ENCODE measurements at places on chromosomes 11 and 22.

DNA sequence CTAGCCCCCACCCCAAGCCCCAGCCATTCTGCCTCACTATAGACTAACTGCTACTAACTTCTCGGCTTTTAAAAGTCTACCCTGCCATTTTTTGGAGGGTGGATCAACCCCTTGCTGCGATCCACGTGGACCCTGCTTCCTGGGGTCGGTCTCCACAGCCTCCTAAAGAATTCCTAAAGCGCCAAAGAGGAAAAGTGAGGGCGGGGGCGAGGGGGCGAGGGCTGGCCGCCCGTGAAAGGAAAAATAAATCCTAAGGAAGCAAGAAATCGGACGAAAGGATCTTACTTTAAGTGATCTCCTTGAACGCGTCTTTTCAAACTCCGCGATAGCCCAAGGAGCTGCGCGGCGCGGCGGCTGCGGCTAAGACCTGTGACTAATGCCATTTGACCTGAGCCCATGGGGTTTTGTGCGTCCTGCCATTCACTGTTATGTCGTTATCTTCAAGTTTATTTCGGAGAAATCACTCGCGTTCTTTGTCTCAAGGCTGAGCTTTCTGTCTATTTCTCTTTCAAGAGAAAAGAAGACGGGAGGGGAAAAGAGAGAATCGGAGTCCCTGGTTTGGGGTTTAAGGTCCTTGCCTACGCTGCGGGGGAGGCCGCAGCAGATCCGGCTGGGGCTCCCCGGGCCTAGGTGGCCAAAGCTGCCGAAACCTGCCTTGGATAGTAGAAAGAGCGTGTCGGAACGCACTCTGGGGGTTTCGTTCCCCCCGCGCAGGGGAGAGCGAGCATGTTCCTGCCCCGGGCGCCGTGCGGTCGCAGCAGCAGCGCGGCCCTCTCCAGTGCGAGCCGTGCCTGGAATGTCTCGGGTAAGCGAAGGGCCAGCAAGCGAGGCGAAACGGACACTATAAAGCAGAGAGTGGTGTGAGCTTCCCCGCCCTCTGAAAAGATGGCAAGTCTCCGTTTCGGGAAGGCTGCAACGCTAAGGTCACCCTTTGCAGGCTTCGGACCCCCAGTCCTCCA lies 2.8 kb upstream of the DBX1 start:
- no peak for DNase-seq

GRCh38 chr11:20707876-20708275 lies 38.5 kb downstream of the NELL1 start:
- DNase-seq: no peak

DNA sequence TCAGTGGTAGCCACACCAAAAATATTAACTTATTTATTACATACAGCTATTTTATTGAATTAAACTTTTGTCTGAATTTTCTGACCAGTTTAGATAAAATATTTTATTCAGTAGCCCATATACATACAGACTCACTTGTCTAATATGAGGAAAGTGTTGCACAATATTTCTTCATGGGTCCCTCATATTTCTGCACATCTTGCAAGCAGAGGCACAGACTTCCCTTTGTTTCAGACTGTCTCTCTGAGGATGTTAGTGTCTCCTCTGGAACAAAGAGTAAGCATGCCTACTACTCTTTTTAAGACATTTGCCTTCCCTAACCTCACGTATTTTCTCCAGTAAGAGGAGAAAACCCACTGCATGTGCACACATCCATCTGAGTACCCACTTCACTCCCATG lies 81.2 kb downstream of the OR5AK2 start:
- no peak for DNase-seq

DNA sequence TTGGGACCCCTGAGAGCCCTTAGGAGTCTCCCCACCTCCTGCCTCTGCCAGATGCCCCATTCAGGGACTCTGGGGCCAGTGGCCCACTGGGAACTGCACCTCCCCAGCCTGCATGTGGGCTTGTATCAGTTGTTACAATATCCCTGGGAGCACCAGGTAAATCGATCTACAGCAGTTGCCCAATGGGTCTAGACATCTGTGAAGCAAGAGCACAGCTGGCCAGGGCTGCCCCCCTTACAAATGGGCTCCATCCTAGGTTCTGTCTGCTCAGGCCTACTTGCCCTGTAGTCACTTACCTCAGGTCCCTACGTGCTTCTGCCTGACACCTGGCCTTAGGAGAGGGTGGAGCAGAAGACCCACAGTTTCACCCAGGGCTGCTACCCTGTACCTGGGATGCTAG lies 62.7 kb downstream of the HIRA start:
- no peak for DNase-seq

GRCh38 chr11:33884601-33885000 lies 7.3 kb downstream of the LMO2 start:
- no peak for DNase-seq

DNA sequence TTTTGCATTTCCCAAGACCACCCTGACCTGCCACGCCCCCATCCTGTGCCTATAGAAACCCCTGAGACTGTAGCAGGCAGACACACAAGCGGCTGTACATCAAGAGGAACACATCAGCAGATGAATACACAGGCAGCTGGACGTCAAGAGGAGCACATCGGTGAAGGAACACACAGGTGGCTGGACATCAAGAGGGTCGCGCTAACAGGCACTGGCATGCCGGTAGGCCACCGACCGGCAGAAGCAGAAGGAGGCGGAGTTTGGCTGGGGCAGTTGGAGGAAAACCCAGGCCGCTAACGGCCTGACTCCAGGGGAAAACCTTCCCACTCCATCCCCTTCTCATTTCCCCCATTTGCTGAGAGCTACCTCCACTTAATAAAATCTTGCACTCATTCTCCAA lies 5.4 kb upstream of the IPO7 start:
- DNase-seq: no peak

DNA sequence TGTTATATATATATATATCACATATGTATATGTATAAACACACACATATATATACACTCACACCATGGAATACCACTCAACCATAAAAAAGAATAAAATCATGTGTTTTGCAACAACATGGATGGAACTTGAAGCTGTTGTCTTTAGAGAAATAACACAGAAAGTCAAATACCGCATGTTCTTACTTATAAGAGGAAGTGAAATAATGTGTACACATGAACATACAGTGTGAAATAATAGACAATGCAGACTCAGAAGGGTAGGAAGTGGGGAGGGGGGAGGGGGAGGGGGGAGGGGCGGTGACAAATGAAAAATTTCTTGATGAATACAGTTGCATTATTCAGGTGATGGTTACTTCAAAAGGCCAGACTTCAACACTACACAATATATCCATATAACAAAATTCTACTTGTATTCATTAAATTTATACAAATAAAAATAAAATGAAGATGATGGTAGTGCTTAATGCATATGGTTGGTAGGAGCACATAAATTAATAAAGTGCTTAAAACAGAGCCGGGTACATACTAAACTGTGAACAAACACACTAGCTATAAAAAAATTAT lies 5.8 kb upstream of the OR5B2 start:
- DNase-seq: no peak

- no peak for DNase-seq
Observed at GRCh38 chr11:47186076-47186699, at the start of gene PACSIN3. Gene PACSIN3 (minus strand): TSS chr11:47186434. CDS start chr11:47182727, 3,707 bp downstream.

- DNase-seq: no peak
Observed at GRCh38 chr22:47161631-47162030, 399.2 kb downstream of the TBC1D22A start.

DNA sequence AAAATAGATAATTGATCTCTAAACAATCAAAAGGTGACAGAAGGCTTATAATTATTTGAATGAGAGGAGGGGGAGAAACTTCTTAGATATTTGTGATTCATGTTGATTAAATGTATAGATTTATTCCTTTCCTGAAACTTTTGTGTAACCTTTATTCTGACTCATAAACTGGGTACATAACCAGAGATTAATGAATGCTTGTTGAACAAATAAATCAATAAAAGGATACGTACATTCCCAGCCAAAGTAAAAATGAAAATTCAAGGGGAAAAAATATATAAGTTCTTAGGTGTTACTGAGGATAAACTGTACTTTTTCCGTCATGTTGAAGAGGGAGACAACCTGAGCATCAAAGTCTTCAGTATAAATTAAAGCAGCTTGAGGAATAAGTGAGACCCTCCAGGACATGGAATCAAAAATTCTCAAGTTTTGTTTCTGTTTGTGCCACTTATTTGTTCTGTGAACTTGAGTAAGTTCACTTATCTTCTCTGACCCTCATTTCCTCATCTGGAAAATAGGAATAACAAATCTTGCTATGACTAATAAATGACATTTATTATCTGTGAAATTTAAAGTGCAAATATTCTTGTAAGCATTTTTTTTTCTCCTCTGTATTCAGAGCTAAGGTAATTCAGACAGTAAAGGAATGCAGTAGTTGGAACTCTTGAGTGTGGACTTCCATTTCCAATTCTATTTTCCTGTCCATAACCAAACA lies 195.4 kb downstream of the METTL15 start:
- no peak for DNase-seq

- no peak for DNase-seq
Observed at GRCh38 chr11:24496736-24497725, at the start of gene LUZP2. Gene LUZP2 (plus strand): TSS chr11:24497053.

DNA sequence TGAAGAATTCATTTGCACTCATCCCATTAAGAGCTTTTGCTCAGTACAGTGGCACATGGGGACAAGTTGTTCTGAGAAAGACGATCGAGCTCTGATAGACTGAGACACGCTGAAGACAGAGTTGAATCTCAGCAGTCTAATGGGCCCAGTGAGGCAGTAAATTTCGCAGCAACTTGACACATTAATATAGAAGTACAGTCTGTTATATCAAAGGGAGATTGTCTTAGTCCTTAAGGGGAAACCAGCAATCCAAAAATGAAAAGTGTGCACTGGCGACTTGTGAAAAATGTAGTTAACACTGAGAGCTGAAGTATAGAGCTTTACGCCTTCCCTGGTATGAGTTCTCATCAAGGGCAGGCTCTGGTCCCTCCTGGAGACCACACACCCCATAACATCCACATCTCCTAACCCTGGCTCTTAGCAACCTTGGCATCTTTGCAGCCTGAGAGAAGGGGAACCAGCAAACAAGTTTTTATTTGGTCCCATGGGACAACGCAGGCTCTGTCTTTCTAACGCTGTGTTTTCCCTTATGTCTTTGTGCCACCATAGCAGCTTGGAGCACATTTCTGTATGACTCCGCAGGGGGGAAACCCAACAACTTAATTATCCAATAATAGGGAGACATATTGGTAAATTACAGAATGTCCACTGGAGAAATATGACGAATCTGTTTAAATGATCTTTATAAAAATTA lies 952.5 kb downstream of the OPCML start:
- no peak for DNase-seq

DNA sequence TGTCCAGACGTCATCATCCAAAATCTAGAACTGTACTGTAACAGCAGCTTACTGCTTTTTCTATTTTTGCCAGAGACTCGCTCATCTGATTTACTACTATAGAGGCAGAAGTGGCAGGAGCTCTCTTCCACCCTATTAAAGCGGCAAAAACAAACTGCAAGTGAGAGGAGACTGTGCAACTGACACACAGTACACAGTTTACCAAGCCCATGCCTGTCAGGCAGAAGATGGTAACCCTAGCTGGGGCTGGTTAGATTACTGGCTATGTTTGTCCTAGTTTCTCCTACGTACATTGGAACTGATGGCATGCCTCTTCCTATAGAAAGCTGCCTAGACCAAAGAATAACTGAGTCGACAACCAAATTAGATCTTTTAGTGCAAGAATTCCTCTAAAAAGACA lies 51.8 kb downstream of the CELF1 start:
- no peak for DNase-seq

GRCh38 chr11:7019500-7020182 lies 505 bp downstream of the ZNF214 start:
- DNase-seq: no peak

- DNase-seq: no peak
Observed at GRCh38 chr11:1969776-1970175, 22.6 kb downstream of the MRPL23 start.

GRCh38 chr11:128784059-128784804 lies 82.9 kb downstream of the KCNJ1 start:
- no peak for DNase-seq

DNA sequence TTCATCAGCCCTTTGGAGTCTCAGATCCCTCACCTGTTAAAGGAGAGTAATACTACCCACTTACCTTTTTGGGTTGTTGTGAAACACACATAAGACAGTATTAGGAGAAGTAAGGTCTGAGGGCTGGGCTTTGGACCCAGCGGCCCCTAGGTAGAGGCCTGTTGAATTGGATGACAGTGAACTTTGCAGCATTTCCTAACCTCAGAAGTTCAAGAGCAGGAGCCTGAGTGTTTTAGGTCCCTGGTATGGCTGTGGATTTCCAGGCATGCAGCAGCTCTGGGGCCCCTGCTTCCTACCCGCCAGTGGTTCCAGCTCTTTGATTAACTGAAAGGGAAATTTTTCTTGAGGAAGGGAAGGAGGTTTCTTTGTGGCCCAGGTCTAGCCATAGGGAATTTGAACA lies 58.9 kb downstream of the TEAD1 start:
- DNase-seq: no peak

DNA sequence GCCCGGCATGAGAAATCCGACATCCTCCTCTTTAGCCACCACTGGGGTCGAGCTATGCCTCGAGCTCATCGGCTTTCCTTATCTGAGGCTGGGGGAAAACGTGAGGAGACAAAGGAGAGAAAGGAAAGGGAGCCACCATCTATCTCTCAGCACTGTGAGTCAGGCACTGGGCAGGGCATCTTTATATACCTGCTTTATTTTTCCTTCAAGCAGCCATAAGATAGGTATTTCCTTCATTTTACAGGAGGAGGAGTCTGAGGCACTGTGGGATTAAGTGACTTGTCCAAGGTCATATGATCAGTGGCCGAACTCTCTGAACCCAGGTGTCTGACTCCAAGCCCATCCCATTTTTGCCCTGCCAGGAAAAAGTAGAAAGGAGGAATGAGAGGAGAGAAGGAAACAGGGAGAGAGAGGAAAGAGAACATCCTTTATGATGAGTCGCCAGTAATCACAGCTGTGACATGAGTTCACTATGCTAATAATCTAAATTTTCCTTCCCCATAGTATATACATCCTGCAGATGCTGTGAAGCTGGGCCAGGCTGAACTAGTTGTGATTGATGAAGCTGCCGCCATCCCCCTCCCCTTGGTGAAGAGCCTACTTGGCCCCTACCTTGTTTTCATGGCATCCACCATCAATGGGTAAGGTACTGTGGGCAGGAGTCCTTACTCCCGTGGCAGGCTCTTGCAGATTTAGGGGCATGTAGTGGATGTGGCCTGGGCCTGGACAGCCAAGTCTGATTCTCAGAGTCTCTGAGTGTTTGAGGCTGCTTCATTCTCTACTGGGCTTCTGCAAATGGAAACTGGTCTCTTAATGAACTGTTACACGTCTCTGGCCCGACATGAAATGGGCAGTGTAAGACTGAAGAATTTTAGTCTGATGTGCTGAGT lies 21.8 kb downstream of the NAT10 start:
- no peak for DNase-seq

DNA sequence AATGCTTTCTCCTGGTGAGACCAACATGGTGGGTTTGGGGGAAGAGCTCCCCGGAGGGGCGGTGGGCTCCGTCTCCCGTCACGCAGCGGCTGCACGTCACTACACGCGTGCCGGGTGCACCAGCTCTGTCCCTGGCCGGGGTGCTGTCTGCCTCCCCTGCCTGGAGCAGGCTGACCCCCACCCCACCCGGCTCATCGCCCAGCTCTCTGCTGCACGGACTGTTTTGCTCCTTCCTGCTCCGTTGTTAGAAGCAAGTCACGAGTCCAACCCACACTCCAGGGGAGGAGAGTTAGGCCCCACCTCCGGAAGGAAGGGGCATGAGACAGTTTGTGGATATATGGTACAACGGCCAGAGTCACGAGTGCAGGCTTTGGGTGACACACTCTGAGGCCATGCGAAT lies 364.9 kb downstream of the BRD1 start:
- DNase-seq: no peak
